ENCODE measurements at places on chromosomes 2 and 18.

DNA sequence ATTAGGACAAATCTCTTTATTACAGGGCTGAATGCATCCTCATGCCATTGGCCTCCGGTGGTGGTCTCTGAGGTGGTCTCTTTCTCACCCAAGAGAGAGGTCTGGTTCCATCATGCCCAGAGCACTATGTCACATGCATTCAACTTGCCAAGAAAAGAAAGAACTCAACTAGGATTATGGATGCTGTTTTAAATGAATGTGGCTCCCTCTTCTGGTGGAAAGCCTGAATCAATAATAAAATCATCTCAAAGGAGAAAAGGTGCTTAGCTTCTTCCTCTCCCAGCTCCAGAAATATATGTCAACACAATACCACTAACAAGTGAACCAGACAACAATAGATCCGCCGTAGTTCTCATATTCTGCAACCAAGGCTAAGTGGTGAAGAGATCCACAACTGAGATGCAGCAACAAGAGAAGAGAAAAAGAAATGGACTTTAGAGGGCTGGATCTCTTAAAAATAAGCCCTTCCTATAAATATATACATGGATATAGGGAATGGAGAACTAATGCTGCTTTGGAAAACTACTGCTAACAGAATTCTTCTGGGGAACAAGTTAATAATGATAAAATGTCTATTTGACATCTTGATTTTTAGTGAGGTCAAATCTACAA is 396.8 kb downstream of the NCKAP5 start:
- DNase-seq = no peak

GRCh38 chr2:175842996-175843395 is 159.1 kb downstream of the LNPK start:
- no peak for DNase-seq

GRCh38 chr2:142545036-142545435 is 332.4 kb upstream of the KYNU start:
- no peak for DNase-seq

GRCh38 chr2:130813722-130814121 is 23.0 kb upstream of the ARHGEF4 start:
- no peak for DNase-seq

DNA sequence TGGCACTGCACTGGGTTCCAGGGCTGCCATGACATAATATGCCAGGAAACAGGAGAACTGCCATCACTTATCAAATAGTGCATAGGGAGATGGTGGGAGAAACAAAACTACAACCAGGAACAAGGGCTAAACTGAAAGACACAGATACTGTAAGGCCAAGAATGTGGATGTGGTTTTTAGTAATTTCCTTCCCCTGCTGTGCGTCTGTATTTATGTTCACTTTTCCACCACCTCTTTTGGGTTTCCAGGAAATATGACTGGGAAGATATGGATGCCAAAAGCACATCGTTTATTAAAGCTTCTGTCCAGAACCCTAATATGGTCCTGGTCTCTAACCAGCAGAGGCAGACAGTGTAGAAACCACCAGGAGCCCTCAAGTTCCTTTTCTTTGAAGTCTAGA is 759.7 kb upstream of the FANCL start:
- DNase-seq = no peak

DNA sequence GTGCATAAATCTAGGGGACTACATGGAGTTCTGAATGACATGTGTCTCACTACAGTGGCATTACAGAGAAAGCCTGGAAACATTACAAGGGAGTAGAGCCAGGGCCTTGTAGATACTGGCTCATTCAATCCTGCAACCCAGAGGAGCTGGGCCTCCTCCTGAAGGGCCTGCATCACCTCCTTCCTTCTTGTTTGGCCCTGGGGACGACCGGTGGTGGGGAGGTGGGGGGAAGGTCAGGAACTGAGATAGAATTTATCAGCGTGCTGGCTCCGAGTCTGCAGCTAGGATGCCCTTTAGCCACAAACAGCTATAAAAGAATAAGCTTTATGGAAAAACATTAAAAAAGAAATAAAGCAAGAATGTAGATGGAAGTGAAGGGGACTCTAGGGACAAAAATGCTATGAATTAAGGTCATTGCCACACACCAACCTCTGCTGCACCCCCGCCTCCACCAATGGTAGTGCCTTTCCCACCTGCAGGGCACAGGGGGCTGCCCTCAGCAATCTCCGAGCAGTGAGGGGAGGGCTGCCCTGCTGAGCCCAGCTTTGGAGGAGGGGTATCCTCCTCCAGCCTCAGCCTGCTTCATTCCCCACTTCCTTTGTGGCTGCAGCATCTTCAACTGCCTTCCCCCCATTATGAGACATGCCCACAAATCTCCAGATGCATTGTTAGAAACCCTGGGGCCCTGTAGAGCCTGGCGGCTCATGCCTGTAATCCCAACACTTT is 149.0 kb downstream of the MSH2 start:
- DNase-seq = no peak

DNA sequence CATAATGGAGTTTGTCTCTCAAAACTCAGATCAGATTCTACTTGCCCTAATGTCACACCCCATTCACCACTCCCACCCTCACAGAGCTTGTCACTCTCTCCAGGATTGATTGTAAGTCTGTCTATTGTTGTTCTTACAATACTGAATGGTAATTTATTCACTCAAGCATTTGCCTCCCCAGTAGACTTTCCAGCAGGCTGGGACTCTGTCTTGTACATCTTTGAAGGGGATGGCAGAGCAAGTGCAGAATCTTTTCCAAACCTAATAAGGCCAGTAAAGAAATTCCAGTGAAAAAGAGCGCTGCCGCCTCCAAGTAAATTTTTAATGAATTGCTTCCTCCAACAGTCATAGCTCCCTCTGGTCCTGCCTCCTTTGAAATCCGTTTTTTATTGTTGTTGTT is 56.9 kb downstream of the RBM43 start:
- no peak for DNase-seq

DNA sequence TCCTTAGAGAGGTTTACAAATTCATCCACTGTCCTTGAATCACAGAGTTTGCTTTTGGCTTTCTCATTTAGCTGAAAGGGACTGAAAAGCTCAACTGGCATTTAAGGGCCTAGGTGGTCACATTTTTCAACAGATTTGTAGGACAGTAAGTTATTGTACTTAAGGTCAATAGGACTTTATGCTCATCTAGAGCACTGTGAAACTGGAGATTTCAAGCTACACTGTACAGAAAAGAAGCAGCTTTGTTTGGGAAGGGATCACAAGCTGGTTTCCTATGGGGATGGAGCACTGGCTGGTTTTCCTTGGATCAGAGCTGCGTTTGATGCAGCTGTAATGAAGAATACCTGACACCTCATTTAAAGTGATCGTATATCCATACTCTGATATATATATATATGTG is 482.7 kb downstream of the FBXO15 start:
- DNase-seq = no peak

DNA sequence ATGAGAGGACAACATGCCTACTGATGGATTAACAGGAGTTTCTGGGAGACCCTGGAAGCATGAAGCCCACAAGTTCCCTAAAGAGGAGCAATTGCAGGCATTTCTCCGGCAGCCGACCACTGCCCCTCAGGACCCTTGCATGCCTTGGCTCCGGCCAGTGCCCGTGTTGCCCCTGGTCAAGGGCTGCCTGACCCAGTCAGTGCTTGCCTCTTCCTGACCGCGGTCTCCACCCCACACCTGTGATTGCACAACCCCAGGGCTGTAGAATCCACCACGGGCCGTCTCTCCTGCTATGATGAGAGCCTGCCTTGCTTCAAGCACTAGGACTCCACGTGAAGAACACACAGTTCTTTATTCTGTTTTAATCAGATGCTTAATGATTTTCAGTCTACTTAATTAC is 127.5 kb downstream of the GLI2 start:
- DNase-seq = no peak

- no peak for DNase-seq
These were observed 431.5 kb downstream of the RNF144A start for GRCh38 chr2:7348761-7349160.

DNA sequence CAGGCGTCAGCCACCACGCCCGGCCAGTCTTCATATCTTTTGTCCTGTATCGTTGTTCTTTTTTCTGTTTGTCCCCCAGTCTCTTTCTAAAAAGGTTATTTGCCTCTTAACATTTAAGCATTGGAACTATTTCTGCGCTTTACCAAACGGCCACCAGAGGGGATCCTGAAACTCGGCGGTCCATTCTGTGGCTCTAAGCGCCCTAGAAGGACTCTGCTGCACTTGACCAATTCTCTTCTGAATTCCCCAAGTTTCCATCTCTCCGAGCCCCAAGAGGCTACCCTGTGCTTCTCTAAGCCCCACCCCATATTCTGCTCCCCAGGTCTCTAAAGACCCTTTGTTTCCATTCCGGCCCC is 33.1 kb upstream of the REG3G start:
- no peak for DNase-seq

DNA sequence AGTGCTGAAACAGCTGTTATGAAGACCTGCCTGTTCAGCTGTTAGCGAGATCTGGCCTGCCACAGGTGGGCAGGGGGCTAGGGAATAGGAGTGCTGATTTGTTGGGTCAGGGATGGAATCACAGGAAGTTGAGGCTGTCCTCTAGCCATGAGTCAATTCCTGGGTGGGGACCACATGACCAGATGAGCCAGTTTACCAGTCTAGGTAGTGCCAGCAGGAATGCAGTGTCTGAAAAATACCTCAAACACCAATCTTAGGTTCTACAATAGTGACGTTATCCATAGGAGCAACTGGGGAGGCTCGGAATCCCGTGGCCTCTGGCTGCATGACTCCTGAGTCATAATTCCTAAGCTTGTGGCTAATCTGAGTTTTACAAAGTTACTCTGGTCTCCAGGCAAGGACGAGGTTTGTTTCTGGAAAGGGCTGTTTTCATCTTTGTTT is 44.9 kb downstream of the DYSF start:
- DNase-seq = no peak

GRCh38 chr18:49677762-49678413 is 116.0 kb downstream of the LIPG start:
- DNase-seq = no peak

GRCh38 chr2:222563936-222564335 is 92.0 kb downstream of the FARSB start:
- no peak for DNase-seq

DNA sequence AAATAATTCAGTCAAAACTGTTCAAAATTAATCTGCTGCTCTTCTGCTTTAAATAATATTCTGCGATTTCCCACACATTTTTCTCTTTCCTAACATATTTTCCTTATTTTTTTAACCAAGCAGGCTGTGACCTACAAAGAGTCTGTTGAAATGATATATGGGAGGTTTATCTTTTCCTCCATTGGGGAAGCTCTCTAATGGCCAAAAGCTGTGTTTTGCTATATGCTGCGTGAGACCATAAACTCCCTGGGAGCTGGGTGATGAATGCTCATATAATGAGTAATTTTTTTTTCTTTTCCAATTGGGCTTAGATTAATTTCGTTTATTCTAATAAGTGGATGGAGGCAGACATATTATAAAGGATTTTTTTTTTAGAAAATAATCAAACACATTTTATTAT is 72.2 kb upstream of the MAP2 start:
- no peak for DNase-seq

DNA sequence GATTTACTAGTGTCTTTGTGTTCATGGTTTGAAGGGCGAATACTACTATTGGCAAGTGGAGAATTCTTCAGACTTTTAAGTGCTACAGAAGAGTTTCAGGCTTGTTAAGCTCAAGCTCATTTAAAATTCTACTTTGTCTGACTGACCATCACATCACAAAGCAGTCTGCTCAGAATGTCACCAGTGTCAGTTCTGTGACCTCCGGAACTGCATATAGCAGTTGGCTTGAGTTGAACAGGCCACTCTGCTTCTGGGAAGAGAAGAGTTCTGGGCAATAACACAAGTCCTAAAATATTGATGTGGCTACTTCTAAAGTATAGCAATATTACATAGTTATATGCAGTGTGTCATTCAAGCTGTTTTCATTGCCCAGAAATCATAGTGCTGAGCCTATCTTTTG is 245.0 kb upstream of the BOD1L2 start:
- no peak for DNase-seq

DNA sequence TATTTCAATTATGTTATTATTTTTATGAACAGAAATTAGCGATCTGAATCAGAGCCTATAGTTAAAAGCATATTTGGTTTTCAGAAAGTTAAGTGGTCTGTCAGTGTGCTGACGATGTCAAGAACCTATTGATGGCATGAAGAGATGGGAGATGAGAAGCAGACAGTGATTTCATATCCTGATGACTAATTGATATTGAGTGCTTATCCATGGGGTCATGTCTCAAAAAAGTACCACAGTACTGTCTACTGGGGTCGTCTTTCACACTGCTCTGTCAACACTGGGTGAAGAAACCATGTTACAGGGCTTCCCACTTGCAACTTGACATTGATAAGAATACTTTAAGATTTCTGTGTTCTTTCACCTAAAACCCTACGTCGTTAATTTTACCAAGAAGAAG is 297.1 kb downstream of the AFF3 start:
- no peak for DNase-seq

- DNase-seq = no peak
These were observed 101.4 kb downstream of the NFATC1 start for GRCh38 chr18:79496978-79497637.

GRCh38 chr2:10385501-10385900 is 62.6 kb downstream of the ODC1 start:
- DNase-seq = no peak

GRCh38 chr2:201176081-201176481 is 6.9 kb upstream of the CASP10 start:
- DNase-seq = no peak

- no peak for DNase-seq
These were observed 53.9 kb upstream of the CTAGE1 start for GRCh38 chr18:22471546-22472131.

DNA sequence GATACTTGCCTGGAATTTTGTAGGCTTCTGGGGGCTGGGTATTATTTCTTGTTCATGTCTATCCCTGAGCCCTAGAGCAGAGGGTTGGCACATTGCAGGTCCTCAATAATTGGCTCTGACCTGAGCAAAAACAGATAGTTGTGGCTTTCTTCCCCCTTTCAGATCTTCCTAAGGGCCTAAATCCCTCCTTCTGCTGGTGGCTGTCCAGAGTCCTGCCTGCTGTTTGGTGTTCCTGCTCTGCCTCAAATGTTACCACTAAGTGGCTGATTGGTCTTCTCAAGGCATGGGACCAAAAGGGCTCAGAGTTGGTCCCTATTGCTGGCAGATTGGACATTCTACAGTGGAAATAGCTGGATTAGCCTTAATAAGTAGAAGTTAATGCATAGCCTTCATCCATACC is 1.1 kb upstream of the CRYGB start:
- DNase-seq = no peak

DNA sequence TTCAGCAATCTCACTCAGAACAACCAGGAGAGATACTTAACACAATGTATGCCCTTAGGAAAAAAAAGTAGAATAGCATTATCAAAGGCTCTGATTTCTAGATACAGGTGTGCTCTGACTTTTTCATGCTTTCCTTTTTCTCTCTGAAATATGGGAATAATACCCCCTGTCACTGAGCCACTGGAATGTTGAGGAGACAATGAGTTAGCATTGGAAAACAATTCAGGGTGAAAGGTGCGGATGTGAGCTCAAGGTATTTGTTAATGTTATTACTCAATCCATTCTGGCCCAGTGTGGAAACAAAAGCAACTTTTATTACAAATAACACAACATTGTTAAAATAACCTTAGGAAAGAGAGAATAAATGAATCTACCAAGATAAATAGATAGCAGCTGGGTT is 228.0 kb downstream of the IKZF2 start:
- no peak for DNase-seq

- no peak for DNase-seq
These were observed 162.3 kb upstream of the TMEM200C start for GRCh38 chr18:6057604-6058003.

GRCh38 chr18:47929681-47930198 is 719 bp downstream of the SMAD2 start:
- no peak for DNase-seq

- DNase-seq = no peak
These were observed 453.4 kb downstream of the TGIF1 start for GRCh38 chr18:3903337-3903736.

Measured in cortex of kidney (tissue), 1 donor.